Esophagus mucosa (tissue), 1 donor: ENCODE measurements at places on chromosomes 16 and 17. TPM values are rescaled to one million over a fixed set of nuclear protein-coding genes. Genes with fewer than 3 reads are reported as not detected.

ACE gene
- total RNA-seq: 1.9 TPM

HYDIN gene
- total RNA-seq: 0.20 TPM

COIL gene
- total RNA-seq: 9.8 TPM

HBQ1 gene
- total RNA-seq: not detected

TBC1D3B gene
- 7.2 TPM for total RNA-seq

VMO1 gene
- 2.3 TPM for total RNA-seq

KRT9 gene
- 0.16 TPM for total RNA-seq

SLFN14 gene
- not detected for total RNA-seq

PITPNM3 gene
- 20.1 TPM for total RNA-seq

CMTM2 gene
- not detected for total RNA-seq

ENPP7 gene
- not detected for total RNA-seq

MT1A gene
- 2.9 TPM for total RNA-seq

SNX11 gene
- total RNA-seq: 17.4 TPM

CDRT15L2 gene
- total RNA-seq: not detected

ZDHHC1 gene
- total RNA-seq: 3.8 TPM

NLRC5 gene
- 13.0 TPM for total RNA-seq

TP53TG3 gene
- not detected for total RNA-seq

GFER gene
- 17.0 TPM for total RNA-seq

TMC7 gene
- 0.72 TPM for total RNA-seq

TNS4 gene
- 52.1 TPM for total RNA-seq
